Myometrial cell (primary cell): ENCODE measurements at places on chromosomes 1 and 21. TPM values are rescaled to one million over a fixed set of nuclear protein-coding genes. Genes with fewer than 3 reads are reported as not detected.

CFAP107 gene
- not detected in 2 replicates for total RNA-seq

RPRD2 gene
- total RNA-seq, result 8.0 and 9.2 TPM in 2 replicates

WNT9A gene
- under 0.01 and 0.29 TPM in 2 replicates for total RNA-seq

FLG2 gene
- total RNA-seq, result not detected in 2 replicates
